ENCODE measurements at places on chromosomes 13 and 19.
A peak's percentile ranks its signal among the peaks of the same experiment; 100 is the strongest.

GRCh38 chr19:49533551-49534488 lies 6.0 kb downstream of the RCN3 start:
- DNase-seq = no peak

- no peak for DNase-seq
Observed at GRCh38 chr13:20231839-20232555, at the start of gene GJB6. Gene GJB6 (minus strand): TSS chr13:20232319. CDS start chr13:20223480, 8,839 bp downstream.

- DNase-seq = no peak
Observed at GRCh38 chr13:51786425-51787265, 17.3 kb downstream of the DHRS12 start.

- no peak for DNase-seq
Observed at GRCh38 chr19:920051-920864, 3.1 kb downstream of the KISS1R start.

DNA sequence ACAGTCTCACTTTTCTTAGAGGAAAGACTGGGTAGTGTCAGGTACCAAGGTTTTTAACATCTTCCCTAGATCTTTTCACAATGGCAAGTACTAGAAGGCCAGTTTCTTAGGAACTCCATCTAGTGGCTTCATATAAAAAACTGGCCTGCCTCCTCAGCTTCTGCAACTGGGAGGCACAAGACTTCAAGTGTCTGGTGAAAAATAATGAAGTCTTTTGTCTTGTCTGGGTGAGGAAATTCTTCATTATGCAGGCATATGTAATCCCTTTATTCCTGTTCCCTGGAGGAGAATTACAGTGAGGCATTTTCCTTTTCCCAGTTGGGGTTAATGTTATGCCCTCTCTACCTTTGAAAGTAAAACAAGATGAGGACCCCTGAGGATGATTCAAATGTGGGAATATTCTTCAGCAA lies 300.5 kb downstream of the NALCN start:
- no peak for DNase-seq

DNA sequence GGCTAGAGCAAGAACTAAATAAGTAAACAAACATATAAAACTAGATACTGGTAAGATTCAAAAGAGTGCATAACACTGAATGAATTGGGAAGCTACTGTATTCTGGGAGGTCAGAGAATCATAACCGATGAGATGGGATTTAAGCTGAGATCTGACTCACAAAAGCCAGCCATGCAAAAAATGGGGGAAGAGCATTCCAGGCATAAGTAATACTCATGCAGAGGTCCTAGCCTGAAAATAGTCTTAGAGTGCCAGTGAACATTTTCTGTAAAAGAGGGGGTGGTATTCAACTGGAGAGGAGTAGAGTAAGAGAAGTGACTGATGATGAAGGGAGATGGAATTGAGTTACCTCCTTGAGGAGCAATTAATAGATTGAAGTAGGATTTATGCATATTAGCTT lies 872.0 kb upstream of the GPC6 start:
- no peak for DNase-seq

DNA sequence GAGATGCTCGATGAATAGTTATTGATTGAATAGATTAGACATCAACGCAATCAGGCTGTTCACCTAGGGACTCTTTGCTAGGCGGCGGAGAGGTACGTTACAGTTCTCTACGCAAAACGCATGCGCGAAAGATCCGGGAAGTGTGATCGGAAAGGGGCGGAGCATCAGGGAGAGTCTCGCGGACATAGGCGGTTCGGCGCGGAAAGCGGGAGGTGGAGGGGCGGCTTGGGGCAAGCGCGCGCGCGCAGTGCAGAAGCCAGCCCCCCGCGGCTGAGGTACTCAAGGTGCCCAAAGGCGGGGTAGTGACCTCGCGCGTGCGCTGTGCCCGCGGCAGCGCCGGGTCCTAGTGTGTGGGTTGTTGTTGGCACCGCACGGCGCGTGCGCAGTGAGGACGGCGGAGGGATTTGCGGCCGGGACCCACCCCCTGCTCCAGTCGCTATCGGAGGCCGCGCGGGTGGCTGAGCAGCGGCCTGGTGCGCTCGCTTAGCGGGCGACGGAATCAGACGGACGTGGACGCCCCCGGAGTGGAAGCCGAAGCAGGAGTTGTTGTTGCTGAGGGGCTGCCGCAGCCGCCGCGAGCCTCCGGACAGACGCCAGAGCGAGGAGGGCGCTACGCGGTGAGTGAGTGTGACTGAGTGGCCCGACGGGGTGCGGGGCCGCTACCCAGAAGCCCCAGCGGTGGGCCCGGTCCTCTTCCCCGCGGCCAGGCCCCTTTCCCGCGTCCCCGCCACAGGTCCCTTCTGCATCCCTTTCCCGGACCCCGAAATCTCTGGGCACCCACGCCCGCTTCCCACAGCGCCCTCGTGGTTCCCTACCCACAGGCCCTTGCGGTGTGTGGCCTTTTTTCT lies at the start of gene SNRNP70:
SNRNP70 (plus strand) TSS at position 432 of the 848 bp plus-strand sequence. CDS start 964 bp downstream, outside the sequence.
- DNase-seq = peak; percentile 90

DNA sequence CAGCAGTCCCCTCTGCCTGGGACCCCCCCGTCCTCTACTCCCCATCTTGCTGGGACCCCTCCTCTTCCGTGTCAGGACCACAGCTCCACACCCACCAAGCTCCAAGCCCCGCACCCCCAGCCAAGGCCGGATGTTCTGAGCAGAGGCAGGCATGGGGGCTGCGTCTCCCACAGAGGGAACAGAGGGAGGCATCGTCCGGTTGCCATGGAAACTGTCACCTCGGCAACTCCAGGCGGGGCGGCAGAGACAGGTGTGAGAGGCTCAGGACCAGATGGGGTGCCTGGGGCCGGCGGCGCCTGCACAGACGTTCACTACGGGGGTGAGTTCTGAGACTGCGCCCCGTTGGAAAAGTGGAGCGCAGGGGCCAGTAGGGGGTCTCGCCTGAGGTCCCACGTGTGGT lies 5.4 kb downstream of the RNU6-9 start:
- no peak for DNase-seq

- no peak for DNase-seq
Observed at GRCh38 chr13:23399347-23399746, 34.2 kb downstream of the SACS start.

- no peak for DNase-seq
Observed at GRCh38 chr19:50457300-50457699, 19.0 kb upstream of the EMC10 start.

- DNase-seq = no peak
Observed at GRCh38 chr13:103517066-103517767, 451.0 kb upstream of the SLC10A2 start.

GRCh38 chr13:88068975-88069374 lies 397.8 kb downstream of the SLITRK5 start:
- DNase-seq = no peak

DNA sequence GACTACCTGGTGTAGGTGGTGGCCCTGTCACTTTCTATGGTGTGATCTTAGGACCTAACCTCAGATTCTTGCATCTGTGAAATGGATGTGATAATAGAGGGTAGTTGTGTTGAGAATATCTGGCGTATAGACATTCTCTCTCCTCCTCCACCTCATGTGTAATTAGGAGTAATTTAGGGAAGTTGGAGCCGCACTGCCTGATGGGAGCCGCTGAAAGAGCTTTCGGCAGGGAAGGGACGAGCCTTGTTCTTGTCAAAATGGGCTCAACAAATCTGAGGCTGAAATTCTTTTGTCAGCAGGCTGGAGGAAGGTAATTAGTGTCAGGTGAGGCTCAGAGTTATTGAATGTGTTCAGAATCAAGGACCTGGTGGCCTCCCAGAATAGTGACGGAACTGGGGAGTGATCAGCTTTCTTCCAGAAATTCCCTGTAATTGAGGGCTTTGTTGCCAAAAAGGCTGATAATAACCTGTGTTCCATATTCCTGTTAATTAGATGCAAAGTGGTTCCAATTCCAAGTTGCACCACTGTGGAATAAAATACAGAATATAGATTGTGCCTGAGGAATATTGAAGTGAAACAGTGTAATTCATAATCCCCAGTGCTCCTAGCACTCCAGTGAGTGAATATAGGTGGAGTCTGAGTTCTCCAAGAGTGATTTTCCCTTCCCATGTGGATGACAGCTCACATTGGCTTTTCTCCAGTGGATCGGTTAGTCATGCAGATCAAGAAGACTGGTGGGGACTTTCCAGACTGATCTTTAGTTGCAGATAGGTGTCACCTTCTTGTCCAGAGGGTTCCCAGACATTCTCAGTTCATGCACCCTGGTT lies 47.5 kb downstream of the SPATA13 start:
- no peak for DNase-seq

DNA sequence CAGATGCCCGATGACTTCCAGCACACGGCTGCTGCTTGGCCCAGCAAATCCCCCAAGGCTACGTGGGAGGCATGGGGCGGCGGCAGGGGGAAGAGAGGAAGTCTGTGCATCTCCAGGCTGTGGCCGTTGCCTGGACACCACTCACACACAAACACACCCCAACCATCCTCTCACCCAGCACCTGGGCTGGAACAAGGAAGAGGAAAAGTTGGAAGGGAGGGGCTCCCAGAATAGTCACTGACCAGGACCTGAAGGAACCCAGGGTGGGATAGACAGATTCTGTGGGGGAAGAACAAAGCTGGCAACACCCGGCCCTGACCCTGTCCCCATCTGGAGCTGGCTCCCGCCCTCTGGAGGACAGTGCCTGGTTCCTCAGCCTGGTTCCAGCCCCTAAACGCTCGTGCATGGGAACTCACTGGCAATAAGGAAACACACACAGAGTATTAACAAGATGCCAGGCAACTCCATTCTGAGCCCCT lies 11.2 kb downstream of the PPP6R1 start:
- DNase-seq = peak; percentile 35

DNA sequence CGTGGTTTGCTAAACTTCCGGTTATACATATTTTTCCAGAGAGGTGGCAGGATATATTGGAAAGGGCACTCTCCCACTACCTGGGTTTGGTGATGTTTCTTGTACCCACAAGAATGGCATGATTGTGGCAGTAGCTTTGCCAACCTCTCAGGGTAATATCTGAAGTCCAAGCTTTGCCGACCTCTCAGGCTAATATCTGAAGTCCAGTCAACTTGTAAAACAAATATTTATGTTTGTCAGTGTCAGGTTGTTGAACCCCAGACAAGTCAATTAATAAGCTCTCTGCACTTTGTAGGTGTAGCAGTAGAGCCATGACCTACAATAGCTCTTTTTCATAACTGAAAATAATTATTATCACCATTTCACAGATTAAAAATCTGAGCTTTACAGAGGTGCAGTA lies 167.0 kb downstream of the POU4F1 start:
- DNase-seq = no peak

GRCh38 chr19:47651132-47651531 lies 42.2 kb downstream of the BICRA start:
- no peak for DNase-seq

GRCh38 chr19:5091018-5091683 lies 122.2 kb downstream of the KDM4B start:
- peak; percentile 17 for DNase-seq

DNA sequence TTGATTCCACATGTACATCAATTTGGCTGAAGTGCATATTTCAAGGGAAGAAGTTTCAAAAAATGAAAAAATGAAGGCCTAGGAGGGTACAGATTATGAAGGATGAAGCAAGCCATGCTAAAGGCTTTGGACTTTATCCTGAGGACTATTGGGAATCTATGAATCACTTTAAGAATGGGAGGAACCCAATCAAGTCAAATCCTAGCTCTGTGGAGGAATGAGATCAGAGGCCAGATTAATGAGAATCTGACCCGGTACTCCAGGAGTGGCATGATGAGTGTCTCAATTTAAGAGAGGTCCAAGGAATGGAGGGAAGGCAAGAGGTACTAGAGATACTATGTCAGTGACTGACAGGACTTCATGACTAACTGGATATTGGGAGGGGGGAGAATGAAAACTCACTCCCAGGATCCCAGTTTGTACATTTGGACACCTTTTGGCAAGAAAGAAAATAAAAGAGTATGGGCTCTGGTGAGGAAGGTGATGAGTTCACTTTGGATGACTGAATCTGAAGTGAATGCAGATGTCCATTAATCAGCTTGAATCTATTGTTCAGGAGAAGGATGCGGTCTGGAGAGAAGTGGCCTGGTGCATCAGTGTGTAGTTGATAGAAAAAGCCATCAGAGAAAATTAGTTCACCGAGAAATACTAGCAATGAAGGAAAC lies 349.0 kb downstream of the EFNB2 start:
- DNase-seq = no peak

GRCh38 chr13:94020833-94021232 lies 458.6 kb downstream of the DCT start:
- DNase-seq = no peak

DNA sequence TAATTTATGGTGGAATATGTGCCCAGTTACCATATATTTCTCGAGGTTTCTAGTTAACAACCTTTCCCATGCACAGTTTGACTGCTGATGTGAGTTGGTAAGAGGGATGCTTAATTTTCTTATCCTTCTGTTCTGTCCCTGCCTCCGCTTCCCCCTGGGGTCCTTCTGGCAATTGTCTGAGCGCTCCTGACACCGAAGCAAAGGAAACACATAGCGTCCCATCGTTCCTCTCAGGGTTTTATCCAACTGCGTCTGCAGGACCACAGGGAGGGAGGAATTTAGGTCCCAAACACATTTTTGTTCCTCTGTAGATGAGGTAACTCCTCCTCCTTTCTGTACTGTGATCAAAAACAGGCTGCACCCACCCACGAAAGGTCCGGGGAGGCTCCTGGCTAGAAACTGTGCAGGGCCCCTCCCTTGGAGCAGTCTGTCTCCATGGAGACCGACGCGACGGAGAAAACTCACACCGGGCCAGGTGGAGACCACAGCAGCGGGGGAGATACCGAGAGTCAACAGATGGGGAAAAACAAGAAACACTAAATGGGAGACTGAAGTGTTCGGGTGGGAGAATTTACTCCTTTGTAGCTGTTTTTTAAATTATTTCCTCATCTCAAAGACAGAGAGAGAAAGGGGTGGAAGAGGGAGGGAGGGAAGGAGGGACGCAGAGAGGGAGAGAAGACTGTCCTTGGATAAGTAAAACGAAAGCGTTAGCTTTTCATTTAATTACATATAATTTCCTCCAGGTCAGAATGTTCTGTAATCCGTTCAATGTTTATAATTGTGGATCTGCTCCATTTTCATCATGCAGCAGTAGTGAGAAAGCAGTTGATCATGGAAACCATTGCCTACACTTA lies 191.8 kb upstream of the NBEA start:
- DNase-seq = no peak

- DNase-seq = no peak
Observed at GRCh38 chr19:55554302-55554701, 9.0 kb upstream of the SBK3 start.

DNA sequence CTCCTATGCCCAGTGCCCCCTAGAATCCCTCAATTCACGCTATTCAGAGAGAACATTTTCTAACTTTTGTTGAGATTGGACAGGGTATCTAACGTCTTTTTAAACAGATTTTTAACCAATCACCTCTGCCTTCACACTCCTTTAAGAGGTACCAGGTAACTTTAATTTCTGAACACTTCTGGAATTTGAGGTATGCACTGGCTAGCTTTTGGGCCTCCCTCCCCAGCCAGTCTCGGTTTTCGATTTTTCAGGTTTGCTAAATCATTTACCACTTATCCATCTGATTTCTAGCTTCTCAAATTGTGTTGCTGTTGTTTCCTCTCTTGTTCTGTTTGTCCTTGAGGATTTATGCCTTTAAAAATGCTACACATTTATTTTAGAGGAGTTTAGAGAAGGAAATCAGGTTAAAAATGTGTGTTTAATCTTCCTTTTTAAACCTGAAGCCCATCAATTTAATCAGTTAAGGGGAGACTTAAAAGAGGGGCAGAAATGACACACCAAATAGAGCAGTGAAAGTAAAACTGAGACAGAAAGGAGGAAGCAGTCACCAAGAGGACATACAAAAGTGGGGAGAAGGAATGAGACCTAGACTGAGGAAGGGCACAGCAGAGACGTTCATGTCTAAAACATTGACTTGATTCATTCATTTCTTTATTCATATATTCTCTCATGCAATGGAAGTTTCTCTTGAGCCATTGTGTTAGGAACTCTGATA lies 139.6 kb upstream of the HTR2A start:
- no peak for DNase-seq

All from BJ (cell line).